M059J (cell line): ENCODE measurements at places on chromosomes 3 and 15.
A peak's percentile ranks its signal among the peaks of the same experiment; 100 is the strongest.

GRCh38 chr3:94179059-94179458 is 116.2 kb downstream of the NSUN3 start:
- DNase-seq: no peak

DNA sequence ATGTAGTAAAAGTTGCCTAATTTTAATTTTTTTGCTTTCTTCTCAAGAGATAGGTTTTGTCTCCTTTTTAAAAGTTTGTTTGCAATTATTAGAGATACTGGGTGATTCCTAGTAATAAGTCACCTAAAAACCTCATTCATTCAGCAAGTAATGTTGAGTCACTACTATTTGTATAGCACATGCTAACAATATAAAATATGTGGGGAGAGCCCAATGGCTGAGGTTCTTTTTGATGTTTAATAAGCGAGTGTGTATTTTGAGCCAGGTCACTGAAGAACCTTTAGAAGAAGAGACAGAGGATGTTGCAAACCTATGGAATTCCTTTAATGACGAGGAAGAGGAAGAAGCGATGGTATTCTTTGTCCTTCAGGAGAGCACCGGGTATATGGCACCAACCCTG is 123.7 kb upstream of the CHRM5 start:
- no peak for DNase-seq

- no peak for DNase-seq
Observed at GRCh38 chr3:46471371-46471914, 6.7 kb upstream of the LTF start.

DNA sequence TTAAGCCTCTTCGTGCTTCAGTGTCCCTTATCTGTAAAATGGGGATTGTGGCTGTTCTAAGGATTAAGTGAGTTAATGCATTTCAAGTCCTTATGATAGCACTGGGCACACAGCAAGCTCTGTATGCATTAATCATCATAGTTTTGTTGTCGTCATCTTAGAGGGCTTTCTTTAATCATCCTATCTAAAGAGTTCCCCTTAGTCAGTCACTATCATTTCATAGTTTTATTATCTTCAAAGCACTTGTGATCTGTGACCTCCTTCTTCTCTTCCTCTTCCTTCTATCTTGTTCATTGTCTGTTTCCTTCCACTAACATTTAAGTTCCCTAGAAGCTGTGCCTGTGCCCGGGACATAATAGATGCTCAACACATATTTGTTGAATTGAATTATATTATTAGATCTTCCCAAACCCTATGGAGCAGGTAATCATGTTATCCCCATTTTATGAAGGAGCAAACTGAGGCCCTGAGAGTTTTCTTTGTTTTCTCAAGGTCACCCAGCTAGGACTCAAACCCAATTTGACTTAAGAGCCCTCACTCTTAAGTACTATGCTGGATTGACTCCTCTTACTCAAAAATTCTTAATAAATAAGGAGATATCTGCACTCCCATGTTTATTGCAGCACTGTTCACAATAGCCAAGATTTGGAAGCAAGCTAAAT is 24.1 kb downstream of the DUOX2 start:
- DNase-seq: no peak

DNA sequence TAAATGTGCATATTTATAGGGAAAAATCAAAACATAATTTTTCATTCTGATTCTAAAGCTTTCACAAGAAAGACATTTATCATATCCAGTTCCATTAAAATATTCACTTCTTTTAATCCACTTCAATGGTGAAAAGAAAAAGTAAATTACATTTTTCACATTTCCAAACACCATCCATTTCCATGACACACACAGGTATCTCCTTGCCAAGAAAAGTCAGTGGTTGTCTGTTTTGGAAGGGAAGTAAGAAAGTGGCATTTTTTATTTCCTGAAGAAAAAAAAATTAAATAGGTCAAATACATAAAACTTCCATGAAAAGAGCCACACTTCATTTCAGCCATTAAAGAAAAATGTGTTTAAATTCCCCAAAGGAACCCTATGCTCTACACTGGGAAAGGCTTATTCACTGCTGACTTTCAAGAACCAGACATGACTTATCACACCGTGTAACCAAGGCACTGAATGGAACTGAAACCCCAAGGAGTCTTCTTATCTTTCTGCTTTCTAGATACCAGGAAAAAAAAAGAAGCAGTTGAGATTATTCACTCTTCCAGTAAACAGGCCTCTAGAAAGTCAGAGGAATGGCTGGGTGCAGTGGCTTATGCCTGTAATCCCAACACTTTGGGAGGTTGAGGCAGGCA is 44.5 kb downstream of the OSBPL10 start:
- no peak for DNase-seq

- no peak for DNase-seq
Observed at GRCh38 chr15:73318463-73319351, 50.1 kb downstream of the HCN4 start.

DNA sequence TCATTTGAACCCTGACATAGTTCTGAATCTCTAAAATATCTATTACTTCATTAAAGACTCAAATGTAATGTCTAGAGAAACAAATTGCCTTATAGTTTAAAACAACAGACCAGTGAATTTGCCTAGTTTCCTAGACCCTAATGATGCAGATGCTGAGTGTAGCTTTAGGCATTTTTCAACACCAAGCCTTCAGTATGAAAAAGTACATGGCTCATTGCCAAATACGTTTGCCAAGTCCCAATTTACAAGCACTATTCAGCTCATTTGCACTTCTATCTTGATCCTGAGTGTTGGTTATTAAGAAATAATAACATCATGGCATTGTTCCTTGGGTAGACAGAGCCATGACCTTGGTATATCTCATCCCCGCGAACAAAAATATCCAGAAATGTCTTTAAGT is 46.8 kb downstream of the EOMES start:
- DNase-seq: peak; percentile 65

- no peak for DNase-seq
Observed at GRCh38 chr3:180981912-180982311, 7.6 kb downstream of the DNAJC19 start.

GRCh38 chr3:151827816-151828215 is 13.9 kb downstream of the AADAC start:
- peak; percentile 58 for DNase-seq
